ENCODE measurements at places on chromosomes 3 and 15. TPM values are rescaled to one million over a fixed set of nuclear protein-coding genes. Genes with fewer than 3 reads are reported as not detected.

- H3K36me3 ChIP-seq: no peaks in the 10 kb centered on the region
- no peaks in the 10 kb centered on the region for H3K27me3 ChIP-seq
- no peaks in the 10 kb centered on the region for H3K4me1 ChIP-seq
- no peak for DNase-seq
- H3K4me3 ChIP-seq: no peak overlapping the region
- H3K27ac ChIP-seq: no peak overlapping the region
Observed at GRCh38 chr3:46065294-46065705, 38.0 kb upstream of the XCR1 start.

- no peak for DNase-seq
- H3K4me1 ChIP-seq: no peaks in the 10 kb centered on the region
Observed at GRCh38 chr3:102802819-102803420, 368.1 kb downstream of the ZPLD1 start.

DNA sequence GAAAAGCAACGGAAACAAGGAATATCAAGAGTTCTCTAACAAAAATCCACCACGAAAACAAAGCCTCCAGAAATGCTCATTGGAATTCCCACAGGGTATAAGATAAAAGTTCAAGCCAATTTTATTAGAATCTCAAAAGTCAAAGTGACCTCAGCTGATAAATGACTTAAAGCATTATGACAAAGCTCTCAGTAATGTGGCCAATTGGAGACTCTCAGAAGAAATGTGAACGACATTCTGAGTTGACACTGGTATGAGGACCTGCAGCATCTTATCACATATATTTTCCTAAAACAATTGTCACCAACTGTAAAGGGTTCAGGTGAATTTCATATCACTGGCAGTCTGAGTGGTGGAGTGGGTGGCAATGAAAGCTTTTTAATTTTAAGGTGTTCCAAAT is 199.1 kb downstream of the FOXP1 start:
- H3K4me3 ChIP-seq: no peak overlapping the region
- H3K4me1 ChIP-seq: peaks cover 33% of the 10 kb centered on the region
- DNase-seq: no peak

The CYP1A2 gene
- total RNA-seq: not detected

DNA sequence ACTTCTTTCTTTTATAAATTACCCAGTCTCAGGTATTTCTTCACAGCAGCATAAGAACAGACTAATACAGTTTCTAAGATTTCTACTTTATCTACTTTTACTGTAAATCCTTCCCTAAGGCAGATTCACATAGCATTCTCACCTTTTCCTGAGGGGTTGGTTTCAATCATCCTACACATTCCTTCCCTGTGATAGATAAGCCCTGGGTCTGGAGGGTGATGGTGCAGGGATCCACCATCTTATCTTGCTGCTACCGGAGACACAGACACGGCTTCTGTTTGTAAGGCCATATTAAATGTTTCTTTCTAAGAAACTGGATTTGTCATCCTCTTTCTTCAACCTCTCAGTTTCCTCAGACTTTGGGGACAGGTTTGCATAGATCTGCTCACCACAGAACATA is 6.1 kb downstream of the IQCF5 start:
- no peak overlapping the region for H3K27ac ChIP-seq
- no peaks in the 10 kb centered on the region for H3K27me3 ChIP-seq
- H3K4me1 ChIP-seq: no peaks in the 10 kb centered on the region
- H3K4me3 ChIP-seq: no peak overlapping the region

The GOLGA6B gene
- total RNA-seq: not detected

The CTXND1 gene
- 0.49 TPM for total RNA-seq

The LYZL4 gene
- not detected for total RNA-seq

The SLC27A2 gene
- 3.2 TPM for total RNA-seq

DNA sequence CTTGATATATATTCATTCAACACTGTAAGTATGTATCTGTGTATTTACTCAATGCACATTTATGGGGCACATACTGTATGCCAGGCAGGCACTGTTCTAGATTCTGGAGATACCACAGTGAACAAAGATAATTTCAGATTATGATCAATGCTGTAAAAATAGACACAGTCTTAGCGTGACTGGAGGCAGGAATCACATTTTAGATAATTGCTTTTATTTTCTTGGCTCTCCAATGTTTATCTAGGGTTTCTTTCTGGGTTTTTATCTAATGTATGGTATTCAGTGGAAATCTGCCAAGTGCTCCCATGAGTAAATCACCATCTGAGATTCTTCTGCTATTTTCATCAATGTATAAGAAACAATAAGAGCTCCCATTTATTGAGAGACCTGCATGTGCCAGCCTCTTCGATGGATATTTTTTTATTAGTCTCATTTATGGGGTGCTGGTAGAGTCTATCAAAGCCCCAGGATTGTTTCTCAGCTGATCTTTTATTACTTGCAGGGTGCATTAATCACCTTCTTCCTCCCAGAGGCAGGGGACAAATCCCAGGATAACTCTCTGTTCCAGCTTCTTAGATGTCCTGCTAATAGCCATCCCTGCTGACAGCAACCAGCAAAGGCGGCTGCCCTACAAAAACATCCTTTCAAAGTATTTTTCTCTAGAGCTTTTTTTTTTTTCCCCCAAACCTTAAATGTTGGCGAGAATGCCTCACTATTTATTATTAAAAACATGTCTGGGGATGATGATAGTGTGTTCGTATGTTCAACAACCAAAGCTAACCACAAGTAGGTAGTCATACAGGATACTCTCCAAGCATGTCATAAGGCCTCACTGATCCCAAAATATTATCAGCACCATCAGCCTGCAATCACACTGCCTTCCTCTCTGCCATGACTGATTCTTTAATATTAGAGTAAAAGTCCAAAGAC is 331.0 kb upstream of the RASGRP1 start:
- H3K4me3 ChIP-seq: no peak overlapping the region
- no peaks in the 10 kb centered on the region for H3K27me3 ChIP-seq
- H3K27ac ChIP-seq: no peak overlapping the region
- no peak for DNase-seq
- H3K4me1 ChIP-seq: peaks cover 12% of the 10 kb centered on the region

GRCh38 chr3:135503760-135504686 is 461.5 kb upstream of the PPP2R3A start:
- H3K4me3 ChIP-seq: no peak overlapping the region
- no peak overlapping the region for H3K27ac ChIP-seq
- no peaks in the 10 kb centered on the region for H3K27me3 ChIP-seq
- no peak for DNase-seq
- no peaks in the 10 kb centered on the region for H3K4me1 ChIP-seq

The CKMT1A gene
- total RNA-seq: 37.6 TPM

GRCh38 chr15:63165166-63165859 is 8.0 kb upstream of the RPS27L start:
- H3K27ac ChIP-seq: no peak overlapping the region
- no peak for DNase-seq
- no peaks in the 10 kb centered on the region for H3K36me3 ChIP-seq

- no peaks in the 10 kb centered on the region for H3K36me3 ChIP-seq
- H3K4me3 ChIP-seq: peak overlapping the region; percentile 3
- no peak for DNase-seq
Observed at GRCh38 chr3:50242851-50243542, 7.0 kb downstream of the GNAI2 start.

The NUP210 gene
- 10.1 TPM for total RNA-seq

DNA sequence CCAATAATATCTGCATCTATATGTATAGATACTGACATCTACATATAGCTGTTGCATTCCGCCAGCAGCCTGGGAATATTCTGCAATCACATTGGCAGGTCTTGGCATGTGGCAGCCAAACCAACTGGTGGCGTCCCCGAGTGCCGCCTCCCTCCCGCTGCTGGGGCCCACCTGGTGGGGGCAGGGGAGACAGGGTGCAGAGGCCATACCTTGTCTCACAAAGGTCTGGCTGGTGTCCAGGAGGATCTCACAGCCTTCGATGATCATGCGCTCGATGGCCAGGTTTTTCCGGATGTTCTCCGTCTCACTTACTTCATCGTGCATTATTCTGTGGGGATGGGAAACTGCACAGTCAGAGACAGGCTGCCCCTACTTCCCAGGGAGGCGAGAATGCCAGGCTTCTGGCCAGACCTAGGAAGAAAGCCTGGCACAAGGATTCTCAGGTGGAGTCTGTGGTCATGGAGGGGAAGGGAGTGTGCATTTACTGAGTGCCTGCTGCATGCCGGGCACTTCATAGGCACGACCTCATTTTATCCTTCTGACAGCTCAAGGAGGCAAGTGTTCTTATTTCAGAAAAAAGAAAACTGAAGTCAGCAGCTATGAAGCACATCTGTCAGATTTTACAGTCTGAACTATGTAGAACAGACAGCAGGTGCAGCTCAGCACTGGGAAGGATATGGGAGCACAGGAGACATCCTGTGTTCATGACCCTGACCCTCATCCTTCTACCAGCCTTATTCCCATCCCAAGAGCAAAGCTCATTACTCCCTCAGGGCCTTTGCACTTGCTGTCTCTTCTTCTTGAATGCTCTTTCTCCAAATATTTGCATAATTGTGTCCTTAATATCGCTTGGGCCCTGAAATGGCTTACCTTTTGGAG is 62.8 kb downstream of the RASGRF1 start:
- no peak for DNase-seq
- H3K27ac ChIP-seq: no peak overlapping the region
- H3K36me3 ChIP-seq: no peaks in the 10 kb centered on the region
- no peak overlapping the region for H3K4me3 ChIP-seq
- H3K4me1 ChIP-seq: no peaks in the 10 kb centered on the region
- H3K27me3 ChIP-seq: no peaks in the 10 kb centered on the region

The PROS1 gene
- total RNA-seq: 29.7 TPM

DNA sequence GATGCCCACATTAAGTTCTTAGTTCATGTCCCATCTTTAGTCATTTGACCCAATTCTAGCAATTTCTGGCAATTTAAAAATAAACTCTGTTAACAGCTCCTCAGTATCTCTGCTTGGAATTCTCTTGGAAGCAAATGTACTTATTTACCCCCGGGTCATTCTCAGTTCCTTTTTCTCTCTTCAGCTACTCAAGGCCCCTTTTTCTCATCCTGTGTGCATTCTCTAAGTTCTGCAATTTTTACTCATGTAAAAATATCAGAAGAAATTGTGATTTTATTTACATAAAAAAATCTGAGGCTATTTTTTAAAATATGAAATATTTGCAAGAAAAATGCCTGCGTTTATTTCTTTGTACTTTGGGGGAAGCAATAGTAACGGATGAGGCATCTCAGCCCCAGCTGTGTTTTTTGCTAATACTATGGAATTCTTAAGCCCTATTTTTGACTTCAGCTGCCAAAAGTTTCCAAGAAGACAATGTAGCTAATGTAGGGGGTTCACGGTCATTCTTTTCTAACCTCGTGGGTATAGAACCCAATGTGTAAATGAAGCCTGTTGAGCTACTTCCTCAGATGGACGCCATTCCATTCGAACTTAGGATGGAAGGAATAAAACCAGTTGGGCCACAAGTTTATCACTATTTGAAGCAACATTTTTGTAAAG is 20.0 kb downstream of the CERS3 start:
- no peaks in the 10 kb centered on the region for H3K36me3 ChIP-seq
- no peak for DNase-seq
- no peaks in the 10 kb centered on the region for H3K27me3 ChIP-seq
- H3K27ac ChIP-seq: no peak overlapping the region
- H3K4me1 ChIP-seq: no peaks in the 10 kb centered on the region

- no peaks in the 10 kb centered on the region for H3K27me3 ChIP-seq
- no peaks in the 10 kb centered on the region for H3K36me3 ChIP-seq
- DNase-seq: no peak
- H3K27ac ChIP-seq: no peak overlapping the region
Observed at GRCh38 chr15:70219256-70219895, 121.7 kb upstream of the TLE3 start.

DNA sequence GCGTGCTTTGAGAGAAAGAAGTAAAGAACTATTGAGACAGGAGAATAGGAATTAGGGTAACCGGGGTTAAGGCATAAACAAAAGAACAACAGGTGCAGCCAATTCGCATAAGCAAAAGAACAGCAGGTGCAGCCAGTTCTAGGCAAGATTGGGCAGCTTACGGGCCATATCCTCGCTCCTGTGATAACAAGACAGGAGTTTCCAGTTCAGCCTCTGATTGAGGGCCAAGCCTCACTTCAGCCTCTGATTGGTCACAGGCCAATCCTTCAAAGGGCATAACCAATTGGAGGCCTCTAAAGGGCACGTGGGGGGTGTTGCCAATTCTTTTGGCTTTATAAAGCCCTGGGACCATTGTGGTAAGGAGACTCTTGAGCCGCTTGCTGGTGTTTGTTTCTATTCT is 143.5 kb downstream of the GADL1 start:
- no peak for DNase-seq
- H3K4me3 ChIP-seq: no peak overlapping the region
- H3K27me3 ChIP-seq: no peaks in the 10 kb centered on the region
- H3K27ac ChIP-seq: no peak overlapping the region
- H3K36me3 ChIP-seq: no peaks in the 10 kb centered on the region

DNA sequence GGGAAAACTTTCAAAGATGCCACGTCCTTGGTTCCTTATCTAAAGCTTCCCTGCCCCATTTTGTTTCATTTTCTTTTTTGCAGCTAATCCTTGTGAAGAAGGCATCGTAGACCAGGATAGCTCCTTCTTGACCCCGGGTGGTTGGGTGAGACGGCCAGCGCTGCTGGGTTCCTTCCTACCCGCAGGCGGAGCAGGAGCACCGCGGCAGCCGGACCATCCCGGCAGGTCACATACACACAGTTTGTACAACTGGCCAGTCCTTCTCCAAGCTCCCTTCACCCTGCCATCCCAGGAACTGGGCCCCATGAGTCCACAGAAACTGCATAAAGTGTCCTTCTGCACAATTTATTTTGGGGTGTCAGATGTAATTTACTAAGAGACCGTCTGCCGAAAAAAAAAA is 83.9 kb downstream of the MEGF11 start:
- H3K4me1 ChIP-seq: no peaks in the 10 kb centered on the region
- no peaks in the 10 kb centered on the region for H3K27me3 ChIP-seq
- no peaks in the 10 kb centered on the region for H3K36me3 ChIP-seq
- no peak for DNase-seq
- no peak overlapping the region for H3K4me3 ChIP-seq
- no peak overlapping the region for H3K27ac ChIP-seq

The MUC4 gene
- total RNA-seq: 36.1 TPM

The SPATA12 gene
- total RNA-seq: not detected

The MORC1 gene
- not detected for total RNA-seq

- H3K27ac ChIP-seq: no peak overlapping the region
- H3K27me3 ChIP-seq: no peaks in the 10 kb centered on the region
- DNase-seq: no peak
- no peak overlapping the region for H3K4me3 ChIP-seq
Observed at GRCh38 chr3:147843331-147843730, 434.2 kb downstream of the ZIC1 start.
